ENCODE measurements at places on chromosomes 13 and 19.

- no peak for DNase-seq
Measured at GRCh38 chr19:10228920-10229319, 2.2 kb downstream of the S1PR2 start.

DNA sequence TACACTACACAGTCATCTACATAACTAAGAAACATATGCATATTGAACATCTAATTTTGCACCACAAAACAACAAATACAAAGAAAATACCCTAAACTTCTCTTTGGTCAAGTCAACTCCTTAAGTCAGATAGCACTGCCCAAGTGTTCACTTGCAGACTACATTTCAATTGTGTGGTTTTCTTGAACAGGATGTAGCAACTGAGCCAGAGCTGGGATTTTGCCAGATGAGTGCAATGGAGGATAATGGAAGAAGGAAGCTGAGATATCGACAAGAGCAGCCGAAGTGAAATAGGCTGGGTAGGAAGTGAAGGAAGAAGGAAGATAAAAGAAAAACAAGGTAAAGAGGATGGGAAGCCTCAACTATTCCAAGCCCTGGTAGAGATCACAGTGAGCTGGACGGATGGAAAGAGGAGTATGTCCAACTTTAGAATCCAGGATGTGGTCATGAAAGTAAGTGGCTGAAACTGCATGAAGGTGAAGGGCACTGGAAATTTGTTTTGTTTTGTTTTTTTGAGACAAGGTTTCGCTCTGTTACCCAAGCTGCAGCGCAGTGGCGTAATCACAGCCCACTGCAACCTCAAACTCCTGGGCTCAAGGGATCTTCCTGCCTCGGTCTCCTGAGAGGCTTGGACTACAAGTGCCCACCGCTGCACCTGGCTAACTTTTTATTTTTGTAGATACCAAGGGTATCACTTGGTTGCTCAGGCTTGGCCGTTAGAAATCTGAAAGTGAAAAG, 15.0 kb downstream of the NUFIP1 start:
- DNase-seq, result no peak

DNA sequence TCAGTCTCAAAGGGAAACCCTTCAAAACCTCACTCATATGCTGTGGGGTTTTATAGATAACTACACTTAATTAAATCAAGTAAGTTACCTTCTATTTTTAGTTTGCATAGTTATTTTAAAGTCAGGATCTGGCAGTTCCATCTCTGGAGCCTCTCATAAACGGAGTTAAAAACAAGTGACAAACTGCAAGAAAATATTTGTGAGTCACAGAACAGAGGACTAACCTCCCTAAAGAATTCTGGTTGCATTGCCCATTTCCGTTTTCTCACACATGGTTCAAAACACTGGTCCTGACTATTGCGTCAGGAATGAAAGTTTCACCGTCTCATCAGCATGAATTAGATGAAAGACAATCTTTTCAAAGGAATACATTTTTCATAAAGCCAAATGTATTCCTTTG, 10.6 kb downstream of the RXFP2 start:
- peak; percentile 67 for DNase-seq

- no peak for DNase-seq
Measured at GRCh38 chr13:97559981-97560380, 126.0 kb downstream of the RAP2A start.

DNA sequence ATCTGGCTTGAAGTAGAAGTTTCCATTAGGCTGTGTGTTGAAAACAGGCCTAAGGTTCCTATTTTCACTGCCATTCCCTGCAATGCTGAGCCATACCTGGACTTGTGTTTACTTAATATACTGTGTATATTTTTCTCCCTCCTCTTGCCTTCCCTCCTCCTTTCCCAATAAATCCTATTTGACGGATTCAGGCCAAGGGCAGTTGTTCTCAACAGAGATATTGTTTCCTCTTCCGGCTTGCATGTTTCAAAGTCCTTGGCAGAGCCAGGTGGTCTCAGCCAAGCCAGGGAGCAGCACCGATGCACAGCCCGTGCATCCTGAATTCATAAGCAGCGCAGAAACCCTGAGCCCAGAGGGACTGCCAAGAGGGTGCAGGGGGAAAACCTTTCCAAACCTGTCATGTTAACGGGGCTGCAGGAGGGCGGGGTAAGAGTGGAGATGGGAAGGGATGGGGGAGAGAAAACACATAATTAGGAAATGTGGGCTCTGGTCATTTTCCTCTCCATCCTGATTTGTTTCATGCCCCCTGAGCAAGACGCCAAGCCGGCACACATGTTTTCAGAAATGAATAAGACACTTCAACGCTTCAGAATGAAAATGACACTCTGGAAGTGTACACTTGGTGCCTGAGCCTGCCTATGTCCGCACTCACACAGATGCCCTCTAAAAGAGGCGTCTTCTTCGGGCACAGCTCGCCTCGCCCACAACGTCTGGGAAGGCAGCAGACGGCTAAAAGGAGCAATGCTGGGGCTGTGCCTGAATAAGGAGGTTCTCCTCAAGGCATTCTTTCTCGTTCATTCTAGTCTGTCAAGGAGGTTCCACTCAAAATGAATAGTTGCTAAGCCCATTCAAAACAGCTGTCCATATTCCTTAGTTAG, 149.3 kb upstream of the UBL3 start:
- no peak for DNase-seq

DNA sequence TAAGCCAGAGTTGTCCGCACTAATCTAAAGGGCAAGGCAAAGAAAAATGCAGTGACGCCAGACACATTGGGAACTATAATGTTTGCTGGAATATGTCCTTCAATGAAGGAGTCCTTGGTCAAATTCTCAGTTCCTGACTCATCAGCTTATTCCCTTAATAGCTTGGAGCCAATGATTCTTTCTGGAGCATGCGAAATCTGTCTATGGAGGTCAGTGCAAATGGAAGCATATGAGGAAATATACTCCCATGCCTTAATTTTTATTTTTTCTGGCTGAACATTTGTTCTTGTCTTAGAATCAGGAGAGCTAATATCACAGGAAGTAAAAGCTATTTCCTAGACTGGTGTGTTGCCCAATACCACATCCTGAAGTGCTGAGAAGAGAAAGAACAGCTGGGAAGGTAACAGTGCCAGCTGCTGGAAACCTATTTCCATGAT, 289.8 kb upstream of the SPRY2 start:
- DNase-seq, result no peak

DNA sequence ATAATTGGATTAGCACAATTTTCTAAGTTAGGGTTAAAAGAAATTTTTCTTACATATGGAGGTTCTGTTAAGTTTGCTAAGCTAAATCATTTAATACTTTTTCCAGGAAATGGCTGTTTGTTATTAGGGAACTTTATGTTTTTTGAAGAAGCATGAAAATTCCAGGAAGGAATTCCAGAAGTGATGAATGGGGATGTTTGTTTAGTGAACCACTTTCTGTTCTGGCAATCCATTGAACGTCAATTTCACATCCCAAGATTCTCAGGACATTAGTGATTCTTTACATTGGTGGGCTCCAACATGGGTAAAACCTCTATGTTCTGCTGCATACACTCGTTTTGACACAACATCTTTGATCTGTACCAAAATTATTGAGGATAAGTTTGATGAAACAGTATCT, 534.4 kb downstream of the IRS2 start:
- no peak for DNase-seq

DNA sequence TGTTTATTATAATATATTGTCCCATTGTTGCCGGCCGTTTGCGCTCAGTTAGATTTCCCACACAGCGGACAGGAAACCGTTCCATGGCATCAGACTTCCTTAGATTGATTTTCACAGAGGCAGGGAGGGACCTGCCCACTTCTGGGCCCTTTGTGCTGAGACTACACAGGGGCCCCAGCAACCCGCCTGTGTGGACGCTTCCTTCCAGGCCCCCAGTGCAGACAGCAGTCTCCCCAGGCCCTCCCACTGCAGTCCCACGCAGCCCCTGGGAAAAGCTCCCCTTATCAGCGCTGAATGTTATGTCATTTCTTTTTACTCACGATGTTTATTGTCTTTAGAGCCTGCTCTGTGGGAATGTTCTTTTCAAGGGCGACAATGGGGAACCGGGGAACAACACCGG, 351.7 kb upstream of the ARGLU1 start:
- DNase-seq, result no peak

DNA sequence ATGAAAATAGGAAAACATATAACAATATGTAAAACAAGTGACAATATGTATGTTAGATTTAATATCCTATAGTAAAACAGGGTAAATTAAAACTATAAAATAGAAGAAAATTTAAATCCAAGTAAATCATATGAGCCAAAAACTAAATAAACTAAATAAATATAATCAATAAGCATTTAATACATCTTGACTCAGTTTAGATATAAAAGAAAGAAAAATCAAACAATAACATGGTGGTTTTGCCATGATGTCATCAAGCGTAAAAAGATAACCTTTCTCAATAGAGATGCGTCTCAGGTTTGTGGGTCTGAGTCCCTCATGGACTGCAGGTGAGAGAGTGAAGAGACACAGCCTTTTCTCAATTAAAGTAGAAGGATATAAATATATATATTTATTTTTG, 26.6 kb upstream of the ZNF331 start:
- no peak for DNase-seq

DNA sequence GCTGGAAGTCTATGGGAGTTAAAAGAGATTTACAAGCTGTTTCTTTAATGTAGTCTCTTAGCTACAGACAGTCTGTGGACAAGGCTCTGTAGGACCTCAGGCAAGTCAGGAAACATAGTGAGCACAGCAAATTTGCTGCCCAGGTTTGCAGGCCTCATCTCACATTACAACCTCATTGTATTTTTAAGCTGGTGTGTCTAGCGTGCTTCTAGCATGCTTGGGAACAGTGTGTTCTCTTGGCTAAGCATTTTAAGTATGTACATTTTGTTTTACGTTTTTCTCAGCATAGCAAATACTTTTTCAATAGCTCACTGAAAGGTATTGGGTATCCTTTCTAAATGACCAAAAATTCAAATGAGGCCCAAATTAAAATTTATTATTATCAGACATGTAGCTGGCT, 113.2 kb downstream of the STARD13 start:
- DNase-seq, result no peak

GRCh38 chr13:29513981-29514719, 81.3 kb downstream of the SLC7A1 start:
- DNase-seq, result no peak

GRCh38 chr13:110555601-110556223, 5.8 kb downstream of the RAB20 start:
- no peak for DNase-seq

- DNase-seq, result no peak
Measured at GRCh38 chr19:41708481-41708880, at the start of gene CEACAM5. Gene CEACAM5 (plus strand): TSS chr19:41708626. CDS start chr19:41708732, 106 bp downstream.

DNA sequence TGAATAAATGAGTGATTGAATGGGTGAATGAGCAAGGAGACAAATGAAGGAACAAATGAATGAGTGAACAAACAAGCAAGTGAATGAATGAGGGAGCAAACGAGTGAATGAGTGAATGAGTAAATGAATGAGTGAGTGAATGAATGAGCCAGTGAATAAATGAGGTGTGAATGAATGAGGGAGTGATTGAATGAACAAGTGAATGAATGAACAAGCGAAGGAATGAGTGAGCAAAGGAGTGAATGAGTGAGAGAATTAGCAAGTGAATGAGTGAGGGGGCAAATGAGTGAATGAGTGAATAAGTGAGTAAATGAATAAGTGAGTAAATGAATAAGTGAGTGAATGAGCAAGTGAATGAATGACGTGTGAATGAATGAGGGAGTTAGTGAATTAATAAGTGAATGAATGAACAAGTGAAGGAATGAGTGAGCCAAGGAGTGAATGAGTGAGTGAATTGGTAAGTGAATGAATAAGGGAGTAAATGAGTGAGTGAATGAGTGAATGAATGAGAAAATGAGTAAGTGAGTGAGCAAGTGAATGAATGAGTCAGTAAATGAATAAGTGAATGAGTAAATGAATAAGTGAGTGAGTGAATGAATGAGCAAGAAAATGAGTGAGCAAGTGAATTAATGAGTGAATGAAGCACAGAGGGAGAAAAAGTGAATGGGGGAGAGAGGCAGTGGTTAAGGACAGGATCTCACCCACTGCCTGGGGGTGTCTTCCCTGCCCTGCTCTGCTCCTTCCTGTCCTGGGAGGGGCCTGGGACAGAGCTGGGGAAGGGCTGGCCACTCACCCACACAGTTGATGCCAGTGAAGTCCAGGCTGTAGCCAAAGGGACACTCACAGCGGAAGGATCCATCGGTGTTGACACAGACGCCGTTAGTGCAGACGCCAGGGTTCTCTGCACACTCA, 36.4 kb downstream of the CCL25 start:
- DNase-seq, result no peak

DNA sequence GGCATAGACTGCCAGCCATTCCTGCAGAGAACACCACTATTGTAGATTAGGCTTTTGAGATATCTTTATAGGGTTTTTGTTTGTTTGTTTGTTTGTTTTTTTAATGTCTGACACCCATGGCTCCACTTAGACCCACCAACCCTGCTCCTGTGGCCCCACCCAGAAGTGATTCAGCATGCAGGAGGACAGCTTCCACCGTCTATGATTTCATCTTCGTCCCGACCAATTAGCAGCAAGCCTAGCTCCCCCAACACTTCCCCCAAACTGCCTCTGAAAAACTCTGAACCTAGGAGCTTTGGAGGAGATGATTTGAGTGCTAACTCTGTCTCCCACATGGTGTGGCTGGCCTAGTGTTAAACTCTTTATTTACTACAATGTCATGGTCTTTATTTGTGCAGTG, 108.3 kb upstream of the RXFP2 start:
- DNase-seq, result no peak

GRCh38 chr19:53982001-53982451, 9.4 kb upstream of the CACNG6 start:
- no peak for DNase-seq

DNA sequence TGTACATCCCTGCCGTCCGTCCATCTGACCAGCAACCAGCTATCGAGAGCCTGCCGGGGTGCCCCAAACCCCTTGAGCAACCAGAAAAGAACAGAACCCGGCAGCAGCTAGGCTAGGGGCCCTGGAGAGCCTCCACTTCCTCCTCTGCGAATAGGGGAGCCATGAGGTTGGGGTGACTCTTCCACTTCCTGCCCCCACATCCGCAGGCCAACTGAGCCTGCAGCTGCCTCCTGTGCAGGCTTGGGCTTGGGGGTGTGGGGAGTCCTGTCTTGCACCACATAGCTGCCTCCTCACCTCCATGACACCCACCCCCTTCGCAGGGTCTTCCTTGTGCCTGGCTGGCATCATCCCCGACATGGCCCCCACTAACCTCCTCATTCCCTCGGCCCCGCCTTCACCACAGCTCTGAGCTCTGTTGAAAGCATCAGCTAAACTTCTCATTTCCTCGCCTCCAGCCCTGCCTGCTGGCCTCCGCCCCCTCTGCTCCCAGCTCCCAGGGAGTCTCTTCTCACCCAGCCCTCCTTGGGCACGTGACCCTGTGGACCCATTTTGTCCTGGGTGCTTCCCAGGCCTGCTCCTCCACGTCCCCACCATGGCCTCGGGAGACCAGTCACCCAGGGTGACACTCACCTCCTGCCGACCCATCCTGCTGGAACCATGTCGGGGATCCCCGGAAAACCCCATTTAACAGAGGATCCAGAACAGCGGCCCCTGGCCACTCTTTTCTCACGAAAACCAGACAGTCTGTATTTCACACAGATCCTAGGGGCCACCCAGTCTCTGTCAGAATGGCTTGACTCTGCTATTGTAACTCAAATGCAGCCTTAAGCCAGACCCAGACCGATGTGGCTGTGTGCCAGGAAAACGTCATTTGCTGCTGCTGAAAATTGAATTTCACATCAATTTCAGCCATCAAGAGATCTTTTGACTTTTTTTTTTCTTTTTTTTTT, 50.4 kb downstream of the MYO9B start:
- DNase-seq, result no peak
